ENCODE measurements at places on chromosomes 7 and 10.

DNA sequence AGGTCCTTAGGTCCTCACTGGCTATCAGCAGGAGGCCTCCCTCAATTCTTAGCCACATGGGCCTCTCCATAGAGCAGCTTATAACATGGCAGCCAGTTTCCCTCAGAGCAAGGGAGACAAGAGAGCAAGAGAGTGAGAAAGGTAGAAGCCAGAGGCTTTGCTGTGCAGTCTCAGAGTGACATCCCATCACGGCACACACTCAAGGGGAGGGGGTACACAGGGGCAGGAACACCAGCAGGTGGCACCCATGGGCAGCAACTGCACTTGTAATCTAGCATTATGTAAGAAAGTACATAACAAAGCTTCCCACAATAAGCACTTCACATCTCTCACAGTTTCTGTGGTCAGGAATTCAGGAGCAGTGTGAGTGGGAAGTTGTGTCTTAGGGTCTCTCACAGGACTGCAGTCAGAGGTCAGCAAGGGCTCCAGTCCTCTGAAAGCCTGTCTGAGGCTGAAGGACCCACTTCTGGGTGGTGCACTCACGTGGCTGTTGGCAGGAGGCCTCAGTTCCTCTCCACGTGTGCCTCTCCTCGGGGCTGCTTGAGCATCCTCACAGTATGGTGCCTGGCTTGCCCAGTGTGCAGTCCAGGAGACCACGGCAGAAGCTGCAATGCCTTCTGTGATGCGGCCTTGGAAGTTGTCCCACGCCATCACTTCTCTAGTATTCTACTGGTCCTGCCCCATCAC is 159.4 kb downstream of the OAT start:
- no peak for DNase-seq

DNA sequence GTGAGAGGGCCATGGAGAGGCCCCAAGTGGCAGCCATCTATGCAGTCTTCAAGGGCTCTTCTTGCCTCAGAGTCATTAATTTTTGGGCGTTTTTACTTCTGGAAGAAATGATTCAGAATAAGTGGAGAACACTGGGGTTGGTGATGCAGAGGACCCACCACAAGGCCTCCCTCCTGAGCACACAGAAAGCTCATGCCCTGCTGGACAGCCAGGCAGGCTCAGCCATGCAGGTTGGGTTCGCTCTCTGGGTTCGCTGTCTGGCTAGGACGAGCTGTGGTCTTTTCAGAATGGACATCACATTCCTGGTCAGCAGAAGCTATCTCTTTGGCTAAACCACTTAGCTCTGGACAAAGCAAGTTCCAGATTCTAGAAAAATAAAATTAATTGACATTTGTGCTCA is 480.8 kb downstream of the RPS24 start:
- no peak for DNase-seq

GRCh38 chr7:121042195-121042594 is 53.7 kb downstream of the CPED1 start:
- DNase-seq = no peak

DNA sequence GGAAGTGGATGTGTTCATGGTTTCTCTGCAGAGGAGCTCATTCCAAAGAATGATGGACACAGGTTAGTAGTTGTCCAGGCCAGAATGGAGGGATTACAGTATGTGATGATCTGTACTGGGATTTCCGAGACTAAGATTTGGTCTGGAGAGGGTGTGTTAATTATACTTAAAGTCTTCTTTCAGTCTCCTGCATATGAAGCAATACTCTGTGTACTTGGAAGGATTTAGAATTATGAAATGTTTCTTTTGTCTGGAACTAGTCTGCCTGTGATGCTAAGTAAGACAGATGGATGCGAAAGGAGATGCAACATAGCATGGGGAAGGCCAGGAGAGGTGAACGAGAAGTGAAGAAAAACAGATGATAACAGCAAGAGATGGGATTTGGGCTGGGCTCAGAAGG is 305.1 kb upstream of the LYZL1 start:
- no peak for DNase-seq
